ENCODE measurements at places on chromosomes 7 and 10. TPM values are rescaled to one million over a fixed set of nuclear protein-coding genes. Genes with fewer than 3 reads are reported as not detected.
A peak's percentile ranks its signal among the peaks of the same experiment; 100 is the strongest.

The SAP25 gene
- total RNA-seq = 1.5 TPM

DNA sequence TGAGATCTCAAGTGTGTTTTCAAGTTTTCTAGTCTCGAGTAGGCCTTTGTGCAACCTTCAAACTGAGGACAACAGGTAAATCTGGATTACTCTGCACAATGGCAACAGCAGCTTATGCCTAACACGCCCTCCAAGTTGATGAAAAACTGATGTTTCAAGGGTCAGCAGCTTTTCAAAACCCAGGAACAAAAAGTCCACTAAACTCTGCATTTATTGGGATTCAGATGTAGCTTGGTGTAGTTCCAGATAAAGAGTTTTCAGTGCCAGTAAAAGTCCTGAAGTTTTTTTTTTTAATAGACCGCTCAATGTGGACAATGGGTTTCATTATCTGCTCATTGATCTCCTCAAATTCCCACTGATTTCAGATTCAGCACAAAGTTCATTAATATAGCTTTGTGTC is 259.3 kb downstream of the GLI3 start:
- no peak for DNase-seq

The ANKRD7 gene
- not detected for total RNA-seq

DNA sequence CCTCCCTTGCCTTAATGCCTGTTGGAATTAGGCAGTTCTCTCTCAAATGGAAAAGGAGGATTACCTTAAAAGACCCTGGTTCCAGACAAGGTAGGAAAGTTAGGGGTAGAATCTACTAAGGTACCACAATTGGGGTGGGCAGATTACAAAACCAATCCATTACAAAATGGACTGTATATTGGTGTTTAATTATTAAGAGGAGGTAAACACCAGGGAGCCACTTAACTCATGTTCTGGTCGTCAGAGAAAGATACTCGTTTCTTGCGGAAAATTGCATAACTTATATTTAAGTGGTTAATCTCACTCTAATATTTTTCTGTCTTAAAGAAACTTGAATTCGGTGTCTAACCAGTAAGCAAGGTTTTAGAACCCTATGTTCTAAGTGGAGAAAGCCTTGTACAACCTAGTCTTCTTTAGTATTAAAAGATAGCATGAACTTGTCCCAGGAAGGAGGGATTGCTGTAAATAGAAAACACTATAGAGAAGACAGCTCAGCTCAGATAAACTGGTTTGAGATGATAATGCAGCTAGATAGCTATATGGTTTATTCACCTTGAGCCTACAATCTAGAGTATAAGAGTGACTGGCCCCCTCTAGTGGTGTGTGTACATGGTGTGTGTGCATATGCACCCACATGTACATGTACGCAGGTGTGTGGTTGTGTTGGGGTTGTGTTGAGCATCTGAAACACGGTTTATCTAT is 58.0 kb upstream of the STRIP2 start:
- no peak for DNase-seq

- no peak for DNase-seq
Measured at GRCh38 chr7:21218155-21218554, 209.7 kb upstream of the SP4 start.

The CALD1 gene
- 807 TPM for total RNA-seq

DNA sequence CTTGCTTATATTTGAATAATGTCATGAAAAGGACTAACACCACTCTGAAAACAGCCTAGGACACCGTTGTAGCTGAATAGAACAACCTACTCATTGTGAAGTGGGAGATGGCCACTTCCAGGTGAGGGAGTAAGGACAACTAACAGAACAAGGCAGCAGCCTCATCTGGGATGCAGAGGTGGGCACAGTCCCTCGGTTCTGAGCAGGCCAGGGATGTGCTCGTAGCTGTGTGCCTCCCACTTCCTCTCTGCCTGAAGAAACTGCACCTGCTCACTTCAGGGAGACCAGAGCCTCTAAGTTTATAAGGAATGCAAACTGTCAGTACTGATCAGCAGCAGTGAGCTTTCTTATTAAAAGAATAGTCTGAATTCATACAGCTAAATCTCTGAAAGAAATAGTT is 2.5 kb downstream of the VSTM4 start:
- DNase-seq = peak; percentile 46

The CAV2 gene
- 81.6 TPM for total RNA-seq

GRCh38 chr7:45400680-45401079 is 173.5 kb upstream of the ADCY1 start:
- no peak for DNase-seq

The NKX1-2 gene
- total RNA-seq = not detected

Data from osteocyte (in vitro differentiated cells).